ENCODE measurements at places on chromosomes 3 and 15.

DNA sequence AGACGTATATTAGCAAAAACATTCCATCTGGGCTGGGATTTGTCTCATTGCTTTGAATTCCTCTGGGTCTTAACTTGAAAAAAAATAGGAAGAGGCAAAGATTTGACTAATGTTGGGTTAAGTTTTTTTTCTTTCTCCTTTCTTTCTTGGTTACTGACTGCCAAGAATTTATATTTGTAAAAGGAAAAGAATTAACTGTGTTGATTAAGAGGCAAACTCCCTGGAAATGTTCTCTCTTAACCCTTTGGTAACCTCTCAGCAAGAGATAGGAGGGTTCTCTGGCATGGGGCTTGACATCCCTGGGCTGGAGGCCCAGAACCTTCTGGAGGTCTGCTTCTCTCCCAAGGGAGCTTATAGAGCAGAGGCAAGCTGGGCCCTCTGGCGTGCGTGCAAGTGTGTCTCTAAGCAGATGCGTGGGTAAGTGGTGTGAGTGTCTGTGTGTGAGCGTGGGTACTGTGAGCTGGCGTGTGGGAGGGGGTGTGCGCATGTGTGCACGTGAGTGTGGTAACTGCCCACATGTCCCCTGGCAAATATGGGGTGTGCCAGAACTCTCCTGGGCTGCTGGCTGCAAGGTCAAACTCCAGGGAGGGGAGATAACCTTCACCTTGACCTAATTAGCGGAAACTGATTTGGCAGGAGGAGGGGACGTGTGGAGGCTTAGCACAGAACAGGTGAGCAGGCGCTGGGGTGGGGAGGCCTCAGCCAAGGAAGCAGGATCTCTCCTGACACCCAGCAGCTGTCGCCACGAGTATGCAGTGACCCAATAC is 49.4 kb upstream of the MAGEF1 start:
- no peak for DNase-seq

DNA sequence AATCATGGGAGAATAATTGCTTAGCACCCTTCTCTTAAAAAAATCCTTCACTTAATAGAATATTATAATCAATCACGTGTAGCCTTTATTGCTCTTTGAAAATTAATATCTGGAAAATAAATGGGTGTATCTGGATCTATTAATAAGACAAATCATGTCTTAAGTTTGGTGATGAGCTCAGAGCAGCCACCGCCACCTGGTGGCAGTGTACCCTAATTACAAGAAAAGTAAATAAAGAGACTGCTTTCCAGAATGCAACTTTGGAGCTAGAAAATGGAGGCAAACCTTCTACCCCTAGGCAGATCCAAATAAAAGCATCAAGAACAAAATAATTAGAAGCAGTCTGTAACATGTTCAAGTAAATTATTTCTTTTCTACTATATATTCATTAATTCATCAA is 43.5 kb downstream of the EPHB1 start:
- no peak for DNase-seq

- no peak for DNase-seq
Measured at GRCh38 chr15:98807262-98807661, 158.9 kb downstream of the IGF1R start.

- no peak for DNase-seq
Measured at GRCh38 chr3:34301313-34301712, 502.9 kb downstream of the PDCD6IP start.

GRCh38 chr15:101120473-101120872 is 131.4 kb downstream of the CHSY1 start:
- no peak for DNase-seq

DNA sequence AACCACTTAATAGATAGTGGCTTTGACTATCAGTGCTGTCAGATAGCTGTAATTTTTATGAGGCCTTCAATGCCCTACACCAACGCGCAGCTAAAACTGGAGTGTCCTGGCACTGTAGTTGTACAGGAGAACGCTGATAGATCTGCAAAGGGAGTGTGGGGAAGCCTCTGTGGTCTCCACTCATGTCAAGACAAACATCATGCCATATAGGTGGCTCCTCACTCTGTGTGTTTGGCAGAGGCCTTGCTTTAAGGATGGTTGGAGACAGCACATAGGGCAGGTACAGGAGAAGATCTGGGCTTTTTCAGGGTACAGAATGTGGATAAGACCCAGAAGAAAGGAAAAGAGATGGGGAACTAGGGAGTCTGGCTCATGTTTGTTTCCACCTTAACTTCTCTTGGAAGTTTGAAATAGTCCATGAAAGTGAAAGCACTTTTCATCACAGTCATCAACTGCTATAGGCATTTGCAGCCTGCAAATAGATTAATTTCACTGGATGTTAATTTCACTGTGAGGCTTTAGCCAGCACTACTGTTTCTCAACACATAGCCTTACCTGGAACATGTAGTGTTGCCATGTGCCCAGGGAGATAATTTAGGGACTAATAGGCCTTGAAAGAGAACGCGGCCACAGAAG is 425.8 kb upstream of the TBL1XR1 start:
- no peak for DNase-seq

- DNase-seq = no peak
Measured at GRCh38 chr15:67505675-67506572, 15.0 kb upstream of the C15orf61 start.

DNA sequence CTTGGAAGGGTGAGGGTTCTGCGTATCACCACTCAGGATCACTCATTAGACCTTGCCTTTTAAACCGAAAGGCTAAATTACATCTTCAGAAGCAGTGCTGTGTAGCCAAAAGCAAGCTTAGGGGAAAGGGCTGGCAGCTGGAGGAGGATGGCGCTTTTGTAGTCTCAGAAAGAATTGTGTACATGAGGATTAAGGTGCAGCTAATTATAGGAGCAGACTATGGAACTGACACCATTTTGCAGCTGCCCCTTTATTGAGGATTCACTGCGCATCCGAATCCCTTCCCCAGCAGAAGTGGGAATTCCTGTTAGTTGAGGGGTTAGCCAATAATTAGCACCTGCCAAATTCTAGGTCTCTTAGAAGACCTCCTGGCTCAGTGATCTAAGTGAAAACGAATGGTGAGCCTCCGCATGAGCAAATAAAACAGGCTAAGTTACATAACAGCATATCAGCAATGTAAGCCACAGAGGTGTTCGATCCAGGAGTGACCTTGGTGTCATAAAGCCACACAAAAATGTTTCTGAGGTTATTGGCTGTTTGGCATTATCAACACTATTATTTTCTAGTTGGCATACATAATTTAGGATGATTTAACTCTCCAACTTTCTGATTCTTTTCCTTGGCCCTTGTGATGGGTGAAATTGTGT is 42.6 kb upstream of the SEMA6D start:
- no peak for DNase-seq

DNA sequence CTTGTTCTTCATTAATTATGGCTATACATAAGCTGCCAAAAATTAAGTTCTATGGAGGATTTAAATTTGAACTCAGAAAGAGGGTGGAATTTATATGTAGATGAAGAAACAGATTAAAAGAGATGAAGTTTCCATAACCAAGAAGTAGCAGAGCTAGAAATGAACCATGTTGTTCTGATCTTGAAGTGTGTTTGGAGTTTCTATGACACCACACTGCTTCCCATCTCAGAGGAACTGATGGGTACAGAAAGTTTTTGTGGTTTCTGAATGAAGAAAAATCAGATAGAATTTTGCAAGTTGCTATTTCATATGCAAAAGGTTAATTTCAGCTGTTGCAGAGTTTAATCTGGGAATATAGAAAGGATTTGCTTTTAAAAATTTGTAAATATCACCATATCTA is 710.3 kb downstream of the PDCD6IP start:
- DNase-seq = no peak

DNA sequence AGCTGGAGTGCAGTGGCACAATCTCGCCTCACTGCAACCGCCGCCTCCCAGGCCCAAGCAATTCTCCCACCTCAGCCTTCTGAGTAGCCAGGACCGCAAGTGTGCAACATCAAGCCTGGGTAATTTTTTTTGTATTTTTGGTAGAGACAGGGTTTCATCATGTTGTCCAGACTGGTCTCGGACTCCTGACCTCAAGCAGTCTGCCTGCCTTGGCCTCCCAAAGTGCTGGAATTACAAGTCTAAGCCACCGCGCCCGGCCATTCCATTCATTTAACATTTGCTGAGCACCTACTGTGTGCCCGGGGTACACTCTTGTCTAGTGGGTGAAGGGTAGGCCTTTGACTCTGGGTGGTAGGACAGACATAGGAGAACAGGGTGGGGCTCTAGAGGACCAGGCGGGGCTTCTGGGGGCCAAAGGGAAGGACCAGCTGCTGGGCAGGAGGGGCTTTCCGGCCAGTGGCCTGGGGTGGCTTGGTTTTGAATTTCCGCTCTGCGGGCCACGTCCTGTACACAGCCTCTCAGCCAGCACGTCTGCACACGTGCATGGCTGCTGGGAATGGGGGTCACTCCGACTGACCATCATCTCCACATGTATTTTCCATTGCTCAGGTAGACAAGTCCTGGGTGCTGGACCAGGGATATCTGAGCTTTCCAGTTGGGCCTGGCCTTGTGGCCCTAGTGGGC is 2.4 kb downstream of the SLC38A3 start:
- no peak for DNase-seq

DNA sequence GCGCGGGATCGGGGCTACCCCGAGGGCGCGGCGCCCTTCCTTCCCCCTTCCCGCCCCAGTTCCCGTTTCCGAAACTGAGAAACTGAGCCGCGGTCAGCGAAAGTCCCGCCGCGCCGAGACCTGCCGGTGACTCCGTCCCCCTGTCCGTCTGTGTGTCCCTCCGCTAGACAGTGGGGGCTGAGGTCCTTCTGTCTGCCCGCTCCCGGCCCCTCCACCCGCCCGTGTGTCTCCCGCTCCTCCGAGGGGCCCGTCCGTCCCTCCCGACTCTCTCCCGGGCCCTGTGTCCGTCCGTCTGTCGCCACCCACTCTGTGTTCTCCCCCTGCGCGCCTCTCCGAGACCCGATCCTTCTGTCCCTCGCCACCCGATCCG is 426 bp downstream of the PRKCD start:
- DNase-seq = no peak

- no peak for DNase-seq
Measured at GRCh38 chr15:24878153-24878552, 76.6 kb upstream of the SNRPN start.

- no peak for DNase-seq
Measured at GRCh38 chr3:63706321-63707085, 54.0 kb downstream of the SNTN start.

DNA sequence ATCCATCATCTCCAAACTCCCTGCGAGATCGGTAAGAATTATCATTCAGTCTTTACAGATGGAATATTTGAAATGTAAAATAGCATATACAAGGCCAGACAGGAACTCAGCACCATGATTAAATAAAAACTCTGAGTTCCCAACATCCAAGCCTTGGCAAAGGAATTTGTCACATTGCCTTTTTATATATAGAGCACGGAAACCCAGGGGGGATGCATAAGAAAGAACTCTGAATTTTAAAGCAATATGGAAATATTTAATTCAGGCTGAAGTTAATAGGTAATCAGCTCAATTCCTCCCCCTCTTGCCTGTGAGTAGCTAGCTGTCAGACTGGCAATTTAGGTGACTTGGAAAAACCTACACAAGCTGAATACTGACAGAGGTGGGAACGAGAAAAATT is 217.9 kb upstream of the KCNMB2 start:
- DNase-seq = no peak

DNA sequence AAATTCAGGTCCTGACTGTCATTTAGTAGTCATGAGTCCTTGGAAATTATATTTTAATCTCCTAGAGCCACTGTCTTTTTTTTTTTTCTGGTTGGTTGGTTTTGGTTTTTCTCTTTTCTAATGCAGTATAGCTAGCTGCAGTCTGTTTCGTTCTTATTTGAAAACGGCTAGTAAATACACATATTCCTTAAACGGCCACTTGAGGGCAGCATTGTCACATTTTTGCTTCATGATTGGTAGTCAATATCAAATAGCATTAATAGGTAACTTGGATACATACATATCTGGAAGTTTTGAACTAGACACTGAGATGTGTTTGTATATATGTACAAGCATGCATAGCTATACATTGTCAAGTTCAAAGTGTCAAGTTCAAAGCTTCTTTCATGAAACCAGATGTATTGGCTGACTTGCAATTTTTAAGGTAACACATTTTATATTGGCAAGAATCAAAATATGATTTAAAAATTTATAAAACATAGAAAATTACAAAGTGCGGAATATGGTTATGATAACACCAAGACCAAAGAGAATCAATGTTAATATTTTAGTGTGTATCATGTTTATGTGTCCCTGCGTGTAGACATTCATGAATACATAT is 22.5 kb downstream of the GABRA5 start:
- peak; percentile 43 for DNase-seq

GRCh38 chr3:170953736-170954135 is 45.3 kb upstream of the EIF5A2 start:
- no peak for DNase-seq

DNA sequence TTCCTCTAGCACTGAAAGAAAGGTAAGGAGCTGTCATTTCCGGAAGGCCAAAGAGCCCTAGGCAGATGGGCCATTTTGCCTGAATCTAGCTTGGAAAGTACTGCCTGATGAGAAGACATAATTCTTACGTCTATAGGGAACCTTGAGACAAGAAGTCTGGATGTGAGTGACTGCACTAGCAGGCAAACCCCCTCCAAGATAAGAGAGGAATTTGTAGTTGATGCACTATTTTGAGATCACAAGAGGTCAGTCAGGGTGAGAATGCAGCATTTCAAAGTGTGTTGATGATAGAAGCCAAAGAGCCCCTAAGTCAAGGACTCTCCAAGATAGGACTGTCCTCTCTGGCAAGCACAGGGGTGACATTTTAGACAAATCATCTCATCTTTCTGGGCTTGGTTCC is 99.2 kb downstream of the HES1 start:
- DNase-seq = no peak

DNA sequence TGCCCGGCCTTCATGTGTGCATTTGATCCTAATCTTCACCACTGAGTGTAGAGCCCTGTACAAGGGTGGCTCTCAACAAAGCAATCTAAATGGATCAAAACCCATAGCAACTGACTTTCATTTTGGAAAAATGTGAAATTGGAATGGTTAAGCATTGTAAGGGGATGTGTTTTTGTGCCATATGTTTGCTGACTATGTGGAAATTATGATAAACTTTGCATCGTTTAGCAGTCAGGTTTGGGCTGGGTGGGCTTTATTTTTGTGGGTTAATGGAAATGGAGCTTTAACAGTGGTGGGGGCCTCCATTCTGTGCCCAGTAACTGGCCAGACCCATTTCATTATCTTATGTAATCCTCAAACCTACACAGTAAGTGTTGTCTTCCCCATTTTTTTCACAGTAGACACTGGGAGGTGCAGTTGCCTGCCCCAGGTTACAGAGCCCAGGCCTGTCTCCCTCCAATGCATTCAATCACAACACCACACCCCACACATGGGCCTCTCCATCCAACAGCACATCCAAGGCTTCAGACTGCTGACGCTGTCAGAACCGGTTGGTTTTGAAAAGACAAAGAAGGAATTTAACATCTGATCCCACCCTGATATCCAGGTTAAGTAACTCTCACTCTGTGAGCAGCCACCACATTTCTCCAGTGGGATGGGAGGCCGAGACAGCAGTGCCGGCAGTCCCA is 136.3 kb upstream of the ABHD17C start:
- no peak for DNase-seq

Measured in CD4-positive, alpha-beta T cell treated with Interleukin-17A for 1 hour (primary cell).